CD4-positive, alpha-beta T cell treated with Interferon alpha-2 for 1 hour (primary cell): ENCODE measurements at places on chromosomes 2 and 18.

DNA sequence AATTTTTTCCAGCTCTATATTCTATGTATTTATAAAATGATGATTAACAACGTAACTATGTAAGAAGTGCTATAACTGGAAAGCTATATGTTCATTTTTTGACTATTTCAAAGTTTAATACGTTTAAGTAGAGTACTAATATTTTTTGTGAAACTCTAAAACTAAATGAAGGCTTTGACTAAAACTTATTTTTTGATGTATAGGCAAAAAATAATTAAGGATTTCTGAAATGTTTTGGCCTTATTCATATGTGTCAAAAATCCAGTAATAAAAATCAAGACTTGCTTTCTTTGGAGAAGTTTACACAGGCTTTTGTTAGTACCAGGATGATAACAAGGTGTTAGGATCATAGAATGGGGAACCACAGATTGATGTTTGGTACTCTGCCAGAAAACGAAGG lies 58.2 kb upstream of the ZEB2 start:
- DNase-seq: no peak

DNA sequence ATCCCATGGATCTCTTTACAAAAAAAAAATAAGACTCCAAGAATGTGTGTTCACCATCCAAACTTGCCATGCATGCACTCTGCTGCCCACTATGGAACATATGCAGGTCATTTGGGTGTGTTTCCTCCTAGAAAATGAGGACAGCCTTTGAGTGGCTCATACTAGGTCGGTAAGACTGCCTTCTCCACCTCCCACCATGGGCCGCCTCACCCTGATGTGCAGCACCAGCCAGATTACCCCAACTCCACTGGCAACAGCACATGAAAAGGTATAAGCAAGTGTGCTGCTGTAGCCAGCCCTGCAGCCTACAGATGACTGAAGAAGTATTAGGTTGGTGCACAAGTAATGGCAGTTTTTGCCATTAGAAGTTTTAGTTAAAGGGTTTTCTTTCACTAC lies 214.2 kb downstream of the ATAD2B start:
- no peak for DNase-seq

DNA sequence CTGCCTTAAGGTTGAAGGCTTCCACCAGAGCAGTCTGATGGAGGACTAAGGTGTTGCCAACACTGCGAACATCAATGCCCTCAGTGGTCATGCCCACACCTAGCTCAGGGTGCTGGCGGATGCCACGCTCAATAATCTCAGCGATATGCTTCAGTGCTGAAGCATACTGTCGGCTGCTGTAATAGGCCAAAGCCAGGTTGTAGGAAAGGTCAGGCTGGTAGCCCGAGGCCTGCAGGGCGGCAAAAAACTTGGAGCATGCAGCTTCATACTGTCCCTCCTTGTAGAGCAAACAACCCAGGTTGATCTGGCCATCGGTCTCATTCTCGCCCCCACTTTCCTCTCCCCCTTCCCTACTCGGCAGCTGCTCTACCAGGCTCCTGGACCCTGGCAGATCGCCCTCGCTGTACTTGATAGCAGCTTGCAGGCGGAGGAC lies 159.4 kb downstream of the AGPS start:
- DNase-seq: no peak

DNA sequence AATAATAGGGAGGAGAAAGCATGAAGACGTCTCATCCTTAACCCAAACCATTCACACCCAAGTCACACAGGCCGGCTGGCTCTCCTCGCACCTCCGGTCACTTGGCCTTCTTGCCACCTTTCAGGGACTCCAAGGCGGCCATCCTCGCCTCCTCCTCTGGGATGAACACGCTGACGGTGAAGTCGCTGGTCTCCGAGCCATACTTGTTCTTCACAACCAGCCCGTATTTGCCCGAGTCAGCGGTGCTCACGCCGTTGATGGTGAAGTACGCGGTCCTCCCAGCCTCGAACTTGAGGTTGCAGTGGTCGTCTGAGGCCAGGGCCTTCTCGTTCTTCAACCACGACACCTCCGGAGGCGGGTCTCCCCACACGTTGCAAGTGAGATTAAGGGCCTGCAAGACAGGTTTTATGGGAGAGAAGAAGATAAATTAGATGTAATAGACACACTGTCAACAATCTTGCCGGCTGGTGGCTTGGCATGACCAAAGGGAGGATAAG lies 54.3 kb upstream of the LPIN2 start:
- peak; percentile 13 for DNase-seq

DNA sequence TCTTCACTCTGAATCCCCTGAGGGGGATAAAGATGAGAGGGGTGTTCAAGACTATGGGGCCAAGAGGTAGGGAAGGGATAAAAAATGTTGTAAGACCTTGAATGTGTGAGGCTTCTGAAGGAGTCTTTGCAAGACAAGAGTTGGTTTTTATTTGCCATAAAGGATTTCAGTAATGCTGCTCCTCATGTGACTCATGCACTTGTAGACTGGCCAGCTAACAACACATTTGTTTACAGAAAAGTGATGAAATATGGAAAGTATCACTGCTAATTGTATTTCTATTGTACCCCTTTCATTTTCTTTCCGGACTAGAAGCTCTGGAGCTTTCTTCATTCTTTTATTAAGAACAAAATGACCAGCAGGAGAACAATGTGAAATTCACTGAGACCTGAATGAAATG lies 782.1 kb downstream of the EPHA4 start:
- DNase-seq: no peak

- peak; percentile 27 for DNase-seq
Observed at GRCh38 chr2:173355132-173355865, 627 bp downstream of the CDCA7 start.
